ENCODE measurements at places on chromosomes 1 and 21. TPM values are rescaled to one million over a fixed set of nuclear protein-coding genes. Genes with fewer than 3 reads are reported as not detected.

ZFYVE9 gene
- 19.3 TPM for total RNA-seq

WNT3A gene
- not detected for total RNA-seq

CTSS gene
- 128 TPM for total RNA-seq

GPR37L1 gene
- not detected for total RNA-seq

FAM229A gene
- total RNA-seq, result 6.5 TPM

FNDC10 gene
- 1.2 TPM for total RNA-seq

DNA sequence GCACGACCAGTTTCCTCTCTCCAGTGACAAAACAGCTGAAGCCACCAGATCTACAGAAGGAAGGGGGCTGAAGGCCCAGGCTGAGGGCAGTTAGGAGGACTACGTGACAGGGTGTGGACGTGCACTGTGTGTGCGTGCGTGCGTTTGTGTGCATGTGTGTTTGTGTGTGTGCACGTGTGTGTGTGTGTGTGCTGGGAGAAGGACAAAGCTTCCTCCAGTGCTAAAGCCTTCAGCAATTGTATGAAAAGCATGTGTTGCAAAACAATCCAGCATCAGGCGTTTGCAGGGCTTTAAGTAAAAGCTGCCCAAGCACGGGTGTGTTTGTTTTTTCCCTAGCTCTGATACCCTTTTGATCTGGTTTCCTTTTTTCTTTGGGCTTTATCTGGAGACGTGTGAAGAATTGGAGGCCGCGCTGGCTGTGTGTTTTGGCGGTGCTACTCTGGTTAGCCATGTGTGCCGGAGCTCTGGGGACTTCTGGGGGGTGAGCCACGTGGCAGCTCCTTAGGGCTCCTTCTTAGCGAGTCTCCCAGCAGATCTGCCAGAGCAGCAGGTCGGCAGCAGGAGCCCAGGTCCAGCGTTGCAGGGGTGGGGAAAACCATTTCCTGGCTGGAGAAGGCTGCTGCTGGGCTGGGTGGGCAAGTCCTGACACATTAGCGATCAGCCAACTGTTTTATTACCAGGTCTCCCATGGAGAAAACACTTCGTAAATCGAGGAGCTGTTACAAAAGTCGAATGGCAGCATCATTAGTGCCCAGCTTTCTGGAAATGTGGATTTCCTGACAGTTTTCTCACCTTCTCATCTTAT is 73.4 kb downstream of the UCK2 start:
- DNase-seq, result peak; percentile 53

DNA sequence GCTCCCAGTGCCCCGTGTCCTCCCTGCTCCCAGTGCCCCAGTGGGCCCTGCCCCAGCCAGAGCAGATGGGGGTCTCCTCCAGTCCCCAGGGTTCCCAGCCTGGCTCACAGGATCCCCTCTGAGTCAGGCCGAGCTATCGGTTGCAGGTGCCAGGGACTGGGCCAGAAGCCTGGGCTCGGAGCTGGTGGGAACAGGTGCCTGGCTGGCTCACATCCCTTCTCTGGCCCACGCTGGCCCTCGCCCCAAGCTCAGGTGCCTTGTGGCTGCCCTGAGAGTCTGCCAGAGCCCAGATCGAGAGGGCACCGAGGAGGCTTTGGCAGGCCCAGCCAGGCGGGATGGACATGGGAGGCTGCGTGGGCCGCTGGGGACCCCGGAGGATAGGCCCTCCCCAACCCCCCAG is 18.9 kb downstream of the PLCH2 start:
- no peak for DNase-seq

- DNase-seq, result no peak
These were observed 10.3 kb upstream of the FAM20B start for GRCh38 chr1:179015396-179015795.

- no peak for DNase-seq
These were observed 49.1 kb downstream of the GLIS1 start for GRCh38 chr1:53689736-53690326.

DNA sequence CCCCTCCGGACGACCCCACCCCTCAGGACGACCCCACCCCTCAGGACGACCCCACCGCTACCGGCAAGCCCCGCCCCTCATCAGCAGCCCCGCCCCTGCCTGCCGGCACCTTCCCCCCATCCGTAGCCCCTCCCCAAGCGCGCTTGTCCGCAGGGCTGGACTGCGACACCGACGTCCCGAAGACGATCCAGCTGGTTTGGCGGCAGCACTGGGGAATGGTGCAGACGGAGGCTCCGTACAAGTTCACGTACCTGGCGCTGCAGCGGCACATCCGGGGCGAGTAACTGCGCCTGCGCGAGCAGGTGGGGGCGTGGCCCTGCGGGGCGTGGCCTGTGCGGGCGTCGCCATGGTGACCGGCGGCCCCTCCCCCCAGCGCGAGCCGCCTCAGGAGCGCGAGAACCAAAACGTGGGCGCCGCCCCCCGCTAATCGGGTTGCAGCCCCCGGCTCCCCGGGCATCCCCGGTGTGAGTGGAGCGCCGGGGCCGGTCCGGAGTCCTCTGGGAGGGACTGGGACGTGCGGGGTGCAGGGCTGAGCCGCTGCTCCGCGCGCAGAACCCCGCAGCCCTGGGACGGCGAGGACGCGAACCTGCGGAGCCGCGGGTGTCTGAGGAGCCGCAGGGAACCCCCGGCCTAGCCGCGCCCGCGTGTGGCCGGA is 4.9 kb downstream of the RNF223 start:
- peak; percentile 87 for DNase-seq

GRCh38 chr1:118947003-118947765 is 41.0 kb downstream of the TBX15 start:
- DNase-seq, result no peak

GRCh38 chr1:151905070-151905442 is 4.3 kb downstream of the THEM4 start:
- DNase-seq, result no peak

DNA sequence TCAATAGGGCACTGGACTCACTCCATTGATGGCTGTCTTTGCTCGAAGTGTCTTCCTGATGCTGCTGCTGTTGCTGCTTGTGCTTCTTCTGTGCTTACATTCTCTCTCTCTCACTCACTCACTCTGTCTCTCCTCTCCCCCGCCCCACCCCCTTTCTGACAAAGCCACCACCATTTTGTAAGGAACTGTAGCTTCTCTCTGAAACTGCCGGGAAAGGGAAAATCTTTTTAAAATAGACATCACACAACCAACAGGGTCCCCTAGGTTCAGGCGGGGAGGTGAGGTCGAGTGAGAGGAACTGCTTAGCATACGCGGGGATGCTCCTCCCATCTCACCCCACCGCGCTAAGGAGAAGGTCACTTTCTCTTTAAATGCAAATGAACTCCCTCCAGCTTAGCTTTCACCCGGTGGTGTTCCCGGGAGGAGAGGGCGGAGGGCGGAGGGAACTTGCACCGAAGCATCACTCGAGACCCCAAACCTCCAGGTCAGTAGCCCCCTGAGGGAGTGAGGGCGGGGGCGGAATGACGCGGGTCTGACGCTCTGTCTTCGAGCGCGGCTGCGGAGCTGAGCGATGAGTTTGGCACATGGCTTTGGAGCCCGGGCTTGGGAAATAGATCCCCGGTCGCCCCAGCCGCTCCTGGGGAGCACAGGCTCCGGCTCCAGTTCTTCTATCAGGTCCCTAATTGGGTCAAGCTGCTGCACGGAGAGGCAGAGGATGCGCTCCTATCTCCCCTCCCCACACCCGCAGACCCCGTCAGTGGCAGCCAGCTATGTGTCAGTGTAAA is at the start of gene CCDC28B:
Gene CCDC28B (plus strand): TSS at position 370 of the 785 bp plus-strand sequence. CDS start 1,341 bp downstream, outside the sequence.
- peak; percentile 89 for DNase-seq

Measured in aorta (tissue), 5 donors.